ENCODE measurements at places on chromosomes 6 and 20. TPM values are rescaled to one million over a fixed set of nuclear protein-coding genes. Genes with fewer than 3 reads are reported as not detected.

ZNF165 gene
- 2.1 TPM for total RNA-seq

DNA sequence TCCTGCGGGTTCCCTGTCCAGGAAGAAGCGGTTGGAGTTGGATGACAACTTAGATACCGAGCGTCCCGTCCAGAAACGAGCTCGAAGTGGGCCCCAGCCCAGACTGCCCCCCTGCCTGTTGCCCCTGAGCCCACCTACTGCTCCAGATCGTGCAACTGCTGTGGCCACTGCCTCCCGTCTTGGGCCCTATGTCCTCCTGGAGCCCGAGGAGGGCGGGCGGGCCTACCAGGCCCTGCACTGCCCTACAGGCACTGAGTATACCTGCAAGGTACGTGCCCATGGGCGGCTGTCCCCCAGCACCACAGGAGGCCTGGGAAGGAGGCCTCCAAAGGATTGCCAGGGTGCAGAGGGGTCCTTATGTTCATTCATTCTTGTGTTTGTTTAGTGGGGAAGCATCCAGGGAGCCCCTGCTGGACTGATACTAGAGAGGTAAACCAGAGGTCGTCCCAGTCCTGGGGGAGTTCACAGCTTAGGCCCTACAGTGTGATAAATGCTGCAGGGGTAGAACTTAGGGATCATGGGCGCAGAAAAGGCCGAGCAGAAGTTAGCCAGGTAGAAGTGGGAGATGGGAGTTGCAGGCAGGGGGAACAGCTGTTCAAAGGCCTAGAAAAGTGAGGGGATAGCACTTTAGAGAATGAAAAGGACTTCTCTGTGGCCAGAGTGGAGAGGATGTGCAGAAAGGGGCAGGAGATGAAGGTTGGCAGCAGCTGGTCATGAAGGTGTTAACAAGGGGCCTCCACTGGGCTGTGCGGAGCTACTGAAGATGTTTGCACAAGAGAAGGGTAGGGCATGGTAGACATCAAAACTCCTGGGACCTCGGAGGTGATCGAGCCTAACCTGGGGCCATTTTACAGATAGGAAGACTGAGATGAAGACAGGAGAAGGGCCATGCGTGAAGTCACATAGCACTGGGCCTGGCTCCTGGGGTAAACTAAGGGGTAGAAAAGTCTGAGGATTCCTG, 7.8 kb downstream of the TRIB3 start:
- DNase-seq = no peak

MEI4 gene
- total RNA-seq = not detected

DNA sequence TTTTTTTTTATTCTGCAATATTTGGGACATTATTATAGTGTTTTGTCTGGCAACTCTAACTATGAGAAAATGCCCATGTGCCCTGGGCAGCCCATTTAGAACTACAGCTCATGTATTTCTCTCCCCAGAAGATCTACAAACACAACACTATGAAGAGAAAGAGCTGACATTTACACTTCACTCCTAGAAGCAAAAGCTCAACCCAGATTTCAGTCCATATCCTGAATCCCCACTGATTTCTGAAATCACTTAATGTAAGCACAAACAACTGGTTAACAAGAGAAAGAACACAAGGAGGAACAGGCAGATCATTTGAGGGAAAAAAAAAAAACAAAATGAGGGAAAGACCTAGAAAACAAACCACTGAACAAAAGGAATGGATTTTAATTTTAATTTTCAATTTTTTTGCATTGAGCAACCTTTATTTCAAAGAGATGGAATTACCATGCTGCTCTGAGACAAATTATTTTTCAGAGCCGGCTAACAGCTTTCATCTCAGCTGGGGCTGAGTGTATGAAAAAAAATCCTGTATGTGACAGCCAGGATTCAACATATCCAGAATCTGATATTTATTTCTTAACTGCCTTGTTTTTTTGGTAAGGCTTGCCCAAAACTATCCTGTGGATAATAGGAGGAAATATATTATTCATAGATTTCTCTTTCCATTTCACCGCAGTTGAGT, 32.5 kb downstream of the KIAA0319 start:
- DNase-seq = no peak

GRCh38 chr20:24991897-24992486, 559 bp downstream of the APMAP start:
- DNase-seq = no peak
